ENCODE measurements at places on chromosomes 16 and 17.

GRCh38 chr17:6069539-6070429 is at the start of gene WSCD1:
Gene WSCD1, plus strand, starts transcription at chr17:6070379. Its CDS starts 10,280 bp downstream, at chr17:6080659.
- DNase-seq, result no peak

- peak; percentile 74 for DNase-seq
Observed at GRCh38 chr16:26963109-26963508, 103.6 kb upstream of the C16orf82 start.

- peak; percentile 21 for DNase-seq
Observed at GRCh38 chr17:2903193-2903974, 107.1 kb downstream of the RAP1GAP2 start.

GRCh38 chr17:63290351-63290750 is 155.8 kb downstream of the CYB561 start:
- DNase-seq, result no peak

GRCh38 chr17:11026903-11027302 is 189.0 kb upstream of the PIRT start:
- DNase-seq, result no peak

GRCh38 chr17:44086364-44087311 is 16.1 kb downstream of the G6PC3 start:
- no peak for DNase-seq

- DNase-seq, result no peak
Observed at GRCh38 chr17:74671031-74671771, 41.5 kb downstream of the CD300LF start.

DNA sequence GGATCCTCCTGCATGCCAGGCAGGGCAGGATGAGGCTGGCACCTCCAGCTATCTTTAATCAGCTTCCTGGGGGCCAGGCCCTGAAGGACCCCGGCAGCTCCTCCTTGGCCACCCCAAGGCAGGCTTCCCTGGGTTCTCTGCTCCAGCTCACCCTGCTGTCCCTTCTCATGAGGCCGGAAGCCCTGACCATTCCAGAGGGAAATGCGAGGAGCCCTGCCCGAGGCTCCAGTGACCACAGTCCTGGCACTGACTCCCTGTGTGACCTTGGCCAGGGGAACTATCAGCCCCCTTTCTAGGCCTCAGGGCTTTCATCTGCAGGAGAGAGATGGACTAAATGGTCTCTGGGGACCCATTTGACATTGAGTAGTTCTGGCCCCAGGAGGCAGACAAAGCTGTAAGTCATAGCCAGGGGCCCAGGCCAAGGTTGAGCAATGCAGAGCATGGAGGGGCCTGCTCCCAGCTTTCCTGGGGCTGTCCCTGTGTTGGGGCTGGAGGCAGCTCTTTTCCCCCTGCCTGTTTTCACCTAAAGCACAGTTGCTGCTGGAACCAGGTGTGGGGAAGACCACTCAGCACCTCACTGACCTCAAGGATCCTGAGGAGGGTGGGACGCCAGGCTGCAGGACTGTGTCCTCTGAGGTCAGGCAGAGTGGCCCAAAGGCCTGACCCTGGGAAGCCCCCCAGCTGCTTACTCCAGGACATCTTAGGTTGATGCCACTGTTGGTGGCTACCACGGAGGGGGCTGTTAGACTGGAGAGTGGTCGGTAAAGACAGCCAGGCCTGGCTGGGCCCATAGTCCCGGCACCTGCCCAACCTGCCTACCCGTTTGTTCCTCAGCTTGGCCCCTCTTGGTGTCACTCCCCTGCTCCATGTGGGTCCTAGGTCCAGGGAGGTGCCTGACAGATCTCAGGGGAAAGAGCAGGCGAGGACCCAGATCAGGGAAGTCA is 8.1 kb downstream of the KCNH6 start:
- peak; percentile 79 for DNase-seq

DNA sequence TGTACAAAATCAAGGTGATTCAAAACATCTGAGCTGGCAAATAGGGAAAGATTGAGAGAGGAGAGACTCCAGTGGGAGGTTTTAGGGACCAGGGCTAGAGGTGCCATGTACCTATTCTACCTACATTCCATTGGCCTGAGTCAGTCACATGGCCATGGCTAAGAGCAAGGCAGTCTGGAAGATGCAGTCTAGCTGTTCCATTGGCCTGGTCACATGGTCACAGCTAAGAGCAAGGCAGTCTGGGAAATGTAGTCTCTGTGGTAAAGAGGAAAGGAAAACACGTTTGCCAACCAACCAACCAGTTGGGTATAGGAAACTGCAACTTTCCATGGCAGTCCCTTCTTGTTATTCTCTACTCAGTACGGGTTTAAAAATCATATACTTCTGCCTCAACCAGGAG is 369.1 kb downstream of the XYLT1 start:
- peak; percentile 71 for DNase-seq

DNA sequence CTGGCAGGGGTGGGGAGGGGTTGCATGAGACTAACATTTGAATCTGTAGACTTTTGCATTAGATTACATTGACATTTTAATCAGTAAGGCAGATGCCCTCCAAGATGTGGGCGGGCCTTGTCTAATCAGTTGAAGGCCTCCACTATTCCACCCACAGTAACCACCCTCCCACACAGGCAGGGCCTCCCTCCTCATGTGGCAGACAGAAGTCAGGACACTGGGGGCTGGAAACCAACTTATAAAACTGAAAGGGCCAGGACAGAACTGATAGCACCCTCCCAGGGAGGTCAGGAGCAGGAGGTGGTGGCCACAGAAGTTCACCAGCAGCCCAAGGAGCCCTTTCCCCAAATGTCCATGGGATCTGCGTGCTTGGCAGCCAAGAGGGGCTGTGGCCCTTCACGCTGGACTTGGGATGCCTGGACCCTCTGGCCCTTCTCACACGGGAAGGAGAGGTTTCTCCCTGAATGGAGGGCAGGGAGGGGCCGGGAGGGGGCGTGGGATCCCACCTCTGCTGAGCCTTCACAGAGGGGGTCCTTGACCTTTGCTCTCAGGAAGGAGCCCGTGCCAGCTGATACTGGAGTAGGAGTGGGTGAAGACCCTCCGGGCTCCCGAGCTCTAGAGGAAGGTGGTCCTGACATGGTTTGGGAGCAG is 4.6 kb downstream of the PYCR1 start:
- DNase-seq, result no peak

DNA sequence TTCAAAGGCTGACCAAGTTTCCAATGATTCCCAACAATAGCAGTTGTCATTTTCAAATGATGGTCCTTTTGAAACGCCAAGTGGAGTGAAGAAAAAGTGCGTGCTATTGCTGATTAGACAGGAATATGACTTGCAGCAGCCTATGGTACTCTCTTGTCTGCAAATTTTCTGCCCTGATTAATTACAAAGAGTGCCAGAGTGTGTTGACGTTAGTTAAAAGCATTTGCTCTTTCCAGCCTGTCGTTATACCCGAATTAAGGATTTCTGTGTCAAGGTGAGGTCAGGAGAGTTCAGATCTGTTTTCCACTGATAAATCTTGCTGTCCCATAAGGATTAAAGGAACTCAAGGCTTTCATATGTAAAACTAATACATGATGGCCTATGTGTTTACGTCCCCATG is 75.0 kb upstream of the ADAMTS18 start:
- no peak for DNase-seq

DNA sequence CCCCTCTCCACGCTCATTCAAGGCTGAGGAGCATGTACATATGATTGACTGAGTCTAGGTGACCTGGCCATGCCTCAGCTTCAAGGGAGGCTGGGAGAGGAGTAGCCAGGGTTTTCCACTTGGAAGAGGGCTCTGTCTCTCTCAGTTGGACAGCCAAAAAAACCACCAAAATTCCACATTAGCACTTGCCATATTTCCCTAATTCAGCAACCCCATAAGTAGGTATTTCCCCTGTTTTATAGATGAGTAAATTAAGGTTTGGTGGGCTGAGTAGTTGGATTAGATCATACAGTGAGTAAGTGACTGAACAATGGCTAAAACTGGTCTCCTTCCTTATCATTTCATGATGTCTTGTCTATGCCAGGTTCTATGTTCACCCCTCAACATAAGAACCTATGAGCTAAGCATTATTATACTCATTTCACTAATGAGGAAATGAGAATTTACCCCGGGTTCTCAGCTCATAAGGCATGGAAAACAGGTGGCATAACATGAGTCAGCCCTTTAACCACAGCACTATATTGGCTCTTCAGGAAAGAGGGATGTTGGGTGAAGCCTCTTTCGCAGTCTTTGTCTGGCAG is 68.0 kb upstream of the GAS7 start:
- peak; percentile 51 for DNase-seq

DNA sequence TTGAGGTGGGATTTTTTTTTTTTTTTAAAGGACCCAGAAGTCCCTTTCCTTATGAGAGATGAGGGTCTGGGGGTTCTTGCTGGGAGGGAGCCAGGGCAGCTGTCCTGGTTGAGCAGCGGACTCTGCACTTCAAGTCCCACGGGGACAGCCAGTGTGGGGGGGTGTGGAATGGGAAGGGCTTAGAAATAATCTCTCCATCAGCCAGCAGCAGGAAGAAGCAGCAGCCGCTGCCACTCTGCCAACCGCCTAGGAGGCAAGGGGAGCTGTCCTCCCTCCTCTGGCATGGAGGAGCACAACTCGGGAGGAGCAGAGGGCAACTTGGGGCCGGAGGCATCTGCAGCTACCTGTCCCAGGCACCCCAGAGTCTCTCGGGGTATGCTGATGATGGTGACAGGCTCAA is at the start of gene KCNG4:
TSS of gene KCNG4 (minus strand) at position 104 of the 400 bp plus-strand sequence. CDS start 2,527 bp downstream, outside the sequence.
- DNase-seq, result no peak

- no peak for DNase-seq
Observed at GRCh38 chr16:87824991-87825841, 44.1 kb downstream of the SLC7A5 start.

DNA sequence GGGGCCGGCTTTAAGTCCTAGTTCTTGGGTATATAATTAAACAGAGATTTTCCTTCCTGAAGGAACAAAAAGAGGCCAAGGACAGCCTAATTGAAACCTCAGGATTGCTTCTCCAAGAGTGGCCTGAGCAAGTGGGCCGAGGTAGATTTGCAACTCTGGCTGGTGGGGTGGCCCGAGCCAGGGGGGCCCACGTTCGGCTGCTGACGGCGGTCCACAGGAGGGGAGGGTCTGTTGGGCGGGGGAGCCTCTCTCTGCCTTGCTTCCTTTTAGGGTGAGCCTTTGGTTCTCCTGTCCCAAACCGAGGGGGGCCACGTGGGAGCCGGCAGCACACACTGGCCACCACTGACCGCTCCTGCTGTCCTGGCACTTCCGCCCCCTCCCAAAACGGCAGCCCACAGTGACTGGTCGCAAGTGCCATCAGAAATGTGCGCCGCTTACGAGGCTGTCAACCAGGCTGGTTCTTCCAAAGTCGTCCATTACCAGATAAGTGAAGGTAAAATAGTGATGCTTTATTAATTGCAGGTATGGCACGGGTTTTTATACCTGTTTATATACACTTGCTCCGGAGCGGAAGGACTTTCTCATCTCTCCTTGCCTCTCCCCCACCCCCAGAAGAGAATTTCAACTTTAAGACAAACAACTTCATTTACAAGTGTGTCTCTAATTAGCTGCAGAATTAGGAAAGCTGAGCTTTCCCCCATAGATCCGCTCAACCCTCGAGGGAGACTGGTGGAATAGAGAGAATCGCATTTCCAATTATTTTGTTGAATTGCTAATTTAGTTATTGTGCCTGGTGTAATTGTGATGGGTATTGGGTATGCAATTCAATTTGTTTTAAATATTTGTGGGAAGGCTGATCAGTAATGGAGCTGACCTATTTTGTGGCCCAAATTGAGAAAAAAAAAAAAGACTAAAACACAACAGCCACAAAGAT is 117.8 kb downstream of the AATF start:
- DNase-seq, result no peak

- DNase-seq, result no peak
Observed at GRCh38 chr17:34525651-34526050, 53.7 kb upstream of the TMEM132E start.

DNA sequence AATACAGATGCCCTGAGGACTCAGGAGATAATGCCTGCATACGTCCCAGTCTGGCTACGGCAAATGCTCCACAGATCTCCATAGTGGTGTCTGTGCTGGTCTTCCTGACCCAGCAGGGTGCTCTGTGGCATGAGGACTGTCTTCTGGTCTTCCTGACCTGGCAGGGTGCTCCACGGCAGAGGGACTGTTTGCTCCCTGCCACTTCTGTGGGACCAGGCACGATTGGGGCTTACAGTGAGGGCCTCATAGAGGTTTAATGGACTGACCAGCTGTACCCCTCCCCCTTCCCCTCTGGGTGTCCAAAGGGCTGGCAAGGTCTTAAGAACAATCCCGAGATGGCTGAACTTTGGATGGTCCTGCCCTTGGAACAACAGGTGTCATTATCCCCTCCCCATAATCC is 123.1 kb downstream of the C16orf78 start:
- no peak for DNase-seq

DNA sequence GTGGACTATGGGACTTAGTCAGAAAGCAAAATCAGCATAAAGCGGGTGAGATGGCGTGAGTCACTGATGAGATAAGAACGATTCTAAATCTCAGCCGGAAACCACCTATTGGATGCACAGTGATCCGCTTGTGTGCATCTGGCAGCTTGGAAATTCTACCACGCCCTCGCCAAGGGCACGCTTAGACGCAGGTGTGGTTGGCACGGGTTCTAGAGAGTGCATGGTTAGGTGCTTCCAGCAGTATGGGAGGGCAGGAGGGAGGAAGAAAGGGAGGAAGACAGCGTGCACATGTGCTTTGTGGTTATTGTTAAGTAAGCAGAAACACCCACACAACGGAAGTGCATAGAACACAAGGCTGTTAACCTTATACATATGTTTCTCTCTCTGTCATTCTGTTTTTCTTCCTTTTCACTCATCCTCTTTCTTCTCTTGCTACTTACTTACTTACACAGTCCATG is 374.0 kb upstream of the ASIC2 start:
- DNase-seq, result no peak

DNA sequence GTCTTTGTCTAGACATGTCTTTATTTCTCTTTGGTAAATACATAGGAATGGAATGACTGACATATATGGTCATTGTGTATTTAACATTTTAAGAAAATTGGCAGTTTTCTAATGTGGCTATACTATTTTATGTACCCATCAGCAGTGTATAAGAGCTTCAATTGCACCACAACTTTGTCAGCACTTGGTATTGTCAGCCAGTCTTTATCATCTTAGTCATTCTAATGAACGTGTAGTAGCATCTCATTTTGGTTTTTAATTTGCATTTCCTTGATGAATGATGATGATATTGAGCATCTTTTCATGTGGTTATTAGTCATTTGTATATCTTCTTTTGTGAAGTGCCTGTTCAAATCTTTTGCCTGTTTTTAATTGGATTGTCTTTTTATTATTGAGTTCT is 239.3 kb downstream of the CEP112 start:
- DNase-seq, result no peak

DNA sequence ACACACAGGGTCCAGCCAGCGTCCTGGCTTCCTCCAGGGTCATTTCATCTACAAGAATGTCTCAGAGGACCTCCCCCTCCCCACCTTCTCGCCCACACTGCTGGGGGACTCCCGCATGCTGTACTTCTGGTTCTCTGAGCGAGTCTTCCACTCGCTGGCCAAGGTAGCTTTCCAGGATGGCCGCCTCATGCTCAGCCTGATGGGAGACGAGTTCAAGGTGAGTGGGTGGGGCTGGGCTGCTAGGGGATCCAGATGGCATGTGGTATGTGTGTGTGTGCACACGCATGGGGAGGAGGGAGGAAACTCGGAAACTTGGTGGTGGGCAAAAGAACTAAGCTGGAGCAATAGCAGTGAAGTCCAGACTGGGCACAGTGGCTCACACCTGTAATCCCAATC is 11.5 kb downstream of the CETP start:
- DNase-seq, result no peak
